ENCODE measurements at places on chromosomes 7 and 10.

- peak; percentile 65 for DNase-seq
Measured at GRCh38 chr10:101301111-101301731, 52.7 kb upstream of the BTRC start.

- DNase-seq = peak; percentile 6
Measured at GRCh38 chr7:124934841-124935240, 5.2 kb upstream of the POT1 start.

GRCh38 chr10:18514537-18514936 lies 136.8 kb downstream of the NSUN6 start:
- DNase-seq = no peak

DNA sequence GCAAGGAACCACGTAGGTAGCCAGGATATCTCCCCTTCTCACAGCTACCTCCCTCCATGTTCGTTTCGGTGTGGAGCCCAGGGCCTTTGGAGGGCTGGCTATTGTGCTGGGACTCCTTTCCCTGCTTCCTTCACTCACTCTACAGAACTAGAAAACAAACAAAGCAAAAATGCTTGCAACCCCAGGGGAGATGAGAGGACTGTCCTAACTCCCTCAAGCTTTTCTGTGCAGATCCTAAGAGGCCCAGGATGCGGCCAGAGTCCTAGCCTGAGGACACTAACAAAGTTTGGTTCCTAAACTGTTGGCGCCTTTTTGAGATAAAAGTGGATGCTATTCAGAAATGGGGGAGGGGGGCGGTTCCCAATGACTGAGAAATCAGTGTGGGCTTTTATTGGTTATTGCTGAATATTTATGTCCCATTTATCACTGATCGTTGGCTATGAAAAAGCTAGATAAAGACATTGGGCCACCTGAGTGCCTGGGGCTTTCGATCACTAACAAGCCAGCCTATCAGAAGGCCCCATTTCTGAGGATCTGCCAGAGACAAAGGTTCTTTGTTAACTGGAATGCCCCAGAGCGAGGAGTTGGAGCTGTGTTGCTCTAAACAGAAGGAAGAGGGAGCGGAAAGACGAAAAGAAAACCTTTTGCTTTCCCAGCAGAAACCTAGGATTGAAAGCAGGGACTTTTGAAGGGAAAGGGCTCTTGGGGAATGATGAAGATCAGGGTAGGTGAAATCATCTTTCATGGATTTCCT lies 95.2 kb upstream of the EGR2 start:
- DNase-seq = no peak

DNA sequence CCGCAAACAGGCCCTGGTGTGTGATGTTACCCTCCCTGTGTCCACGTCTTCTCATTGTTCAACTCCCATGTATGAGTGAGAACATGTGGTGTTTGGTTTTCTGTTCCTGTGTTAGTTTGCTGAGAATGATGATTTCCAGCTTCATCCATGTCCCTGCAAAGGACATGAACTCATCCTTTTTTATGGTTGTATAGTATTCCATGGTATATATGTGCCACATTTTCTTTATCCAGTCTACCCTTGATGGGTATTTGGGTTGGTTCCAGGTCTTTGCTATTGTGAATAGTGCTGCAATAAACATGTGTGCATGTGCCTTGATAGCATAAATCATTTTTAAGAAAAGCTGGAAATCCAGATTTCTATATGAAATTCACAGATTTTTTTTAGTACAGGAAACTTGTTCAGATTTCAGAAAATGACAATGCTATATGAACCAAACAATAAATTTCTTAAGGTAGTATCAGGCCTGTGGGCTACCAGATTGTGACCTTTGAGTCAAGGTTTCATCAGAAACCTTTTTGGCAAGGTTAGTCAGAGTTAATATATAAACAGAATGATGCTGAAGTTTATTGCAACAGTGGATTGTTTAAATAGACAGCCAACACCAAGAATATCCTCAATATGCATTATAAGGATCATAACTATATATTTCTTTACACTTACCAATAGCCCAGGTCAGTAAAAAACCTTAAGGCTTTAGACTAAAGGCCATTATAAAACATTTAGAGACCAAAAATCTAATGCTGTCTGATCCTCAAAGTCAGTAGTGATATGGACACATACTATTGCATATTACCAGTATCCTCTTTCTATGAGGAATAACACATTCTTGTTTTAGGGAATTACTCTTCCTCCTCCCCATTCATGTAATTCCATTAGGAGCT lies 68.7 kb upstream of the PAPSS2 start:
- no peak for DNase-seq

DNA sequence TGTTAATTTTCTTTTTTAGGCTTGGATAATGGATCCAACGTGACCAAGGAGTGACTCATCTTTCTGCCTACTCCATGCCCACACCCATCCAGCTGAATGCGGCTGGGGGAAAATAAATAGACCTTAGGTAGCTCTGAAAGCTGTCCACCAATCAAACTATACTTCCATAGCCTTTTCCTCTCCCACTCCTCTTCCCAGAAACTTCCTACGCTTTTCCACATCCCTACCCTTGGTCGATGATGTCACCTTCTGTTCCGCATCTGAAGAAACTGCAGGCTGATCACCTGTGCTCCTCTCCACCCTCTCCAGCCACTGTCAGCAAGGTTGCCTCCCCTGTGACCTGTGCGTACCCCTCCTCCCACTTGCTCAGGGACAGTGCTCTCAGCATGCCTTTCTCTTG lies 359.8 kb upstream of the KLF6 start:
- DNase-seq = no peak

DNA sequence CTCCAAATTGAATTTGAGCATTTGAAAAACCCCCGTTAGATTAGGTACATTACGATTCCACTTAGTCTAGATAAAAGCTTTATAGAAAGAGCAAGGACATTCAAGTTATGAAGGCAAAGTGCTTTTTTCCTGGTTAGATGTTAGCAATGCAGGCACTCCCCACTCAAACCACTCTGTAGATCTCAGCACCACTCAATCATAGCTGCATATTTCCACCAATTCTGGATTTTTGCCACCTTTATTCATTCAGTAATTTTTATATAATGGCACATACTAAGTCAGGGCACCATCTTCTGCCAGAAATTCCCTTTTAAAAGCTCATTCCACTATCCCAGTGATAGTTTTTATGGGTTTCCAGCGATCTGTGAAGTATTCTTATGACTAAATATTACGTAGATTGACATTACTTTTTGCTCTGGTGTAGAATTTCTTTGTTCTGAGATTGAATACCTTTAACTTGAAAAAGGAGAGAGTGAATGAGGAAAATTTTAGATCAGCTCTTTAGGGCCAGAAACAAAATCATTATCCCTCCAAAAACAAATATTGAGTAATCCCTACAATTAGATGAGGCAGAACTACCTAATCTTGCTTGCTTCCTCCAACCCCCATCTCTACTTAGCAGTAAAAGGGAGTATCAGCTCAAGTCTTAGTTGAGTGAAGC lies 51.6 kb downstream of the RNLS start:
- DNase-seq = no peak

Data from suppressor macrophage treated with lipopolysaccharide for 4 hours (primary cell).